Activated CD4-positive, alpha-beta T cell treated with anti-CD3 and anti-CD28 coated beads, Interleukin-2, Interleukin-4, amounts not matched to agents 100 ng/mL and 50 ng/mL, durations not matched to agents 16 hours and 8 hours (primary cell): ENCODE measurements at places on chromosomes 4 and X.
A peak's percentile ranks its signal among the peaks of the same experiment; 100 is the strongest.

GRCh38 chrX:104324461-104325212 lies 69.9 kb upstream of the ESX1 start:
- no peak for DNase-seq

- peak; percentile 52 for DNase-seq
These were observed 40.0 kb downstream of the C4orf51 start for GRCh38 chr4:145719752-145720624.

DNA sequence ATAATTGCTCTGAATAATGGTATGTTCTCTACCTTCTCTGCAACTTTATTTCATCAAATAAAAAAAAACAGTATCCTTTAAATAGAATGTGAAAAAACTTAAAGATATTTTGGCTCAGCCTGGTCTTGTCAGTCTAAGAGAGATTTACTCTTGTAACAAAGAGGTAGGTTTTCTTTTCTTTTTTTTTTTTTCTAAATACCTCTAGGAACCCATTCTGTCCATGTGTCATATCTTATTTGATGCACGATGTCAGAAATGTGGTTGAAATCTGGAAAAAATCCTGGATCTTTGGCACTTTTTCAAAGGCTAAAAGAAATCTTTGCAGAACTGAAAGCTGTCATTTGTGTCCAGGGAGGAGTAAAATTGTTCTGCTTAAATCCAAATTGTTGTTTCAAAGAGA lies 17.3 kb upstream of the FGF5 start:
- no peak for DNase-seq

DNA sequence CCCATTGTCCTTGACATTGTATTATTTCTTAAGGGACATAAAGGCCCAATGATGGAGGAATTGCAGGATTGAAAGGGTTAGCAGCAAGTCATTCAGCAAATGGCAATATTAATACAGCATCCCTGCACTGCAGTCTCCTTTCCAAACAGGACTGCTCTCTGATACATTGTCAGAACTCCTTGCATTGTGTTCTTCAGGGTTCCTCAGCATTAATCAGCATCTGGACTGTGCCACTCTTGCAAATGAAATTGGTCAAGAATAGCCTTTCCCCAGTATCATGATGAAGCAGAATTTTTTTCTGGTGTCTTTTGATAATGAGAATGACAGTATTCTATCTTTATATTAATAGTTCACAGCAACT lies 272.6 kb upstream of the HAND2 start:
- no peak for DNase-seq

DNA sequence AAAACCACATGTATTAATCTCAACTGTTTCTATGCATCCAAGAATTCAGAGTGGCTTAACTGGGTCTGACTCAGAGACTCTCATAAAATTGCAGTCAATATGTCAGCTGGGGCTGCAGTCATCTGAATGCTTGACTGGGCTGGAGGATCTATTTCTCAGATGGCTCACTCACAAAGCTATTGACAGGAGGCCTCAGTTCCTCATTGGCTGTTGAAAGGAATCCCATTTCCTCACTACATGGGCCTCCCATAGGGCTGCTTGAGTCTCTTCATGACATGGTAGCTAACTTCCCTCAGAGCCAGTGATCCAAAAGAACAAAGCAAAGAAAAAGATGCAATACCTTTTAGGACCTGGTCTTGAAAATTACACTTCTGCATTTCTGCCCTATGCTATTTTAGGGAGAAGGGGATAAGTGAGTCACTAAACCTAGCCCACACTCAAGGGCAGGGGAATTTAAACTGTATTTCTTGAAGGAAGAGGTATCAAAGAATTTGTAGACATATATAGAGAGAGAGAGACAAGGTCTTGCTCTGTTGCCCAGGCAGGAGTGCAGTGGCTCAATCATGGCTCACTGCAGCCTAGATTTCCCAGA lies 9.8 kb downstream of the SCFD2 start:
- DNase-seq: no peak

GRCh38 chr4:76155979-76156378 lies 7.8 kb upstream of the NUP54 start:
- no peak for DNase-seq

- peak; percentile 46 for DNase-seq
These were observed 126.6 kb downstream of the PPP4R3C start for GRCh38 chrX:27336466-27337091.

DNA sequence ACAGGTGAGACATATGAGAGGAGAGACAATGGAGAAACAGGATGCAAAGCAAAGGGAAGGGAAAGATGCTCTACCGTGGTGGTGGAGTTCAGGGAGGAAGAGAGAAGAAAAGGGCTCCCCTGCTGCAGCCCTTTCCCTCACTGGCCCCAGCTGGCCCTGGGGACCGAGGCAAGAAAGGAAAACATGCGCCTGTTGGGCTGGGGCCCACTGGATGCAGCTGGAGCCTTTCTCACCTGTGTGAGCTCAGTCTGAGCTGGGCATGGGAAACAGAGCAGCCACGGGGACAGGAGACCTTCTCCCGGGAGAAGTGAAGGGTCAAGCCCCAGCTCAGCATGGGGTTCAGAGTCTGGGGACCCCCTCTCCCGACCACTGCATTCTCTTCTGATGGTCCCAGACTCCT lies 11.9 kb downstream of the NXF3 start:
- DNase-seq: no peak

- no peak for DNase-seq
These were observed 28.5 kb upstream of the LIMCH1 start for GRCh38 chr4:41509451-41509866.

DNA sequence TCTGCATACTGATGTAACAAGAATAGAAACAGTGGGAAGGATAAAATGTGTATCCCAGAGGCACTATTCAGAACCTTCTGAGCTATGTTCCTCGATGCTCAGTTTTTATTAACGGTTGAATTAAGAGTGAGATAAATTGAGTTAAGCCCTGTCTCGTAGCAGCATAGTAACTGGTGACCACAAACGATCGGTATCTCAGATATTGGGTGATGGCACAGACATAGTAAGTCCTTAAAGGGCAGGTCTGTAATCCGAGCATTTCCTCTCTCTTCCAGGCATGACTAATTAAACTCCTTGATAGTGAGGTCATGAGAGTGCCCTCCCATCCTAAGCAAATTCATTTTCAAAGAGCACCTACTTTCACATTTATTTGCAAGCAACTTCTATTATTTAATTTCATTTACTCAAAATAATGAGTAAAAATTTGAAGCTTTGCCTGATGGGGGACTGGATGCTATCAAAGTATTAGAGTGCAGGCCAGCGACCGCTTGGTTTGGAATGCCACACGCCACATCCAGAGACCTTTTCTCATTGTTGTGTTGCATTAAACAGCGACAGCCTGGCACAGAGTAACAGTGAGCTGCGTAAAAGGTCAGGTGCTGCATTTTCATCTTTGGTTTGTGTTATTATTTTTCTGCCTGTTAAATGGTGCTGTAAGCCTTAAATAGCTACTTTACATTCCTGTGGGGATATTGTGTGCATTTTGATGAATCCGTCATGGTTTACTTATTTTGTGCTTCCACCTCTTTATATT lies 101.9 kb downstream of the PCDH7 start:
- no peak for DNase-seq

DNA sequence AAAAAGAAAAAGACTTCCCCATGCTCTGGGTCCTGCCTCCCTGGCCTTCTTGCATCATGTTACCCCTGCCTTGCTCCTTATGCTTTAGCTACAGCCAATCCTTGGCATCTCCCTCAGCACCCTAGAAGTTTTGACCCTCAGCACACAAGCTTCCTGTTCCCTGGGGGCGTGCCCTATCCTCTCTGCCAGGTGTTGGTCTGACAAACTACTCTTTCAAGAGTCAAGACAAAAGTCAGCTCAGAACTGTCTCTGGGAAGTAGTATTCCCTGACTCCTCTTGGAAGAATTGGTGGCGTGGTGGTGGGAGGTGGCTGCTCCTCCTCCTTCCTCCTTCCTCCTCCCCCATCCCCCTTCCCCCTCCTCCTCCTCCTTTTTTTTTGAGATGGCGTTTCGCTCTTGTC lies 41.0 kb downstream of the PRPS1 start:
- no peak for DNase-seq

DNA sequence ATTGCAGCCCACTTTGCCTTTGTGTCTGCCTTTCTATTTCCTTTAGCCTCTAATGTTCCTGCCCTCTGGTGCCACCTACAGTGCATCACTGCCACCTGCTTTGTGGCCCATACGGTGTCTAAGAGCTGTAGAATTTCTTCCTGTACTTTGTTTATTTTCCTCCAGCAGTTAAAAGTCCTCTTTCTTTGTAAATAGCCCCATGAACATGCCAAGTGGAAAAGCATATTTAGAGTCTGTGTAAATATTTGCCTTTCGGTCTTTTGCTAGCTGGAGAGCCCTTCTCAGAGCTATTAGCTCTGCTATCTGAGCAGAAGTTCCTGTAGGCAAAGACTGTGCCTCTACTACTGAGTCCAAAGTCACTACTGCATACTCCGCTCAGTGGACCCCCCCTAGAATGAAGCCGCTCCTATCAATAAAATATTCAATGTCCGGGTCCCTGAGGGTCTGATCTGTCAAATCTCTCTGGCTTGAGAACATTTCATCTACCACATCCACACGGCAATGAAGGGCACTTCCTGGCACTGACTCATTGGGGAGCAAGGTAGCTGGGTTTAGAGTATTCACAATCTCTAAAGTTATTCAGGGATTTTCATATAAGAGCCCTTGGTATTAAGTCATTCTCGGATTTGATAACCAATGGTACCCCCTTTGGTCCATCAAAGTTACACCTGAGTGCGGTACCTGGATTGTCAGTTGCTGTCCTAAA lies 36.3 kb downstream of the SULT1E1 start:
- DNase-seq: peak; percentile 5

DNA sequence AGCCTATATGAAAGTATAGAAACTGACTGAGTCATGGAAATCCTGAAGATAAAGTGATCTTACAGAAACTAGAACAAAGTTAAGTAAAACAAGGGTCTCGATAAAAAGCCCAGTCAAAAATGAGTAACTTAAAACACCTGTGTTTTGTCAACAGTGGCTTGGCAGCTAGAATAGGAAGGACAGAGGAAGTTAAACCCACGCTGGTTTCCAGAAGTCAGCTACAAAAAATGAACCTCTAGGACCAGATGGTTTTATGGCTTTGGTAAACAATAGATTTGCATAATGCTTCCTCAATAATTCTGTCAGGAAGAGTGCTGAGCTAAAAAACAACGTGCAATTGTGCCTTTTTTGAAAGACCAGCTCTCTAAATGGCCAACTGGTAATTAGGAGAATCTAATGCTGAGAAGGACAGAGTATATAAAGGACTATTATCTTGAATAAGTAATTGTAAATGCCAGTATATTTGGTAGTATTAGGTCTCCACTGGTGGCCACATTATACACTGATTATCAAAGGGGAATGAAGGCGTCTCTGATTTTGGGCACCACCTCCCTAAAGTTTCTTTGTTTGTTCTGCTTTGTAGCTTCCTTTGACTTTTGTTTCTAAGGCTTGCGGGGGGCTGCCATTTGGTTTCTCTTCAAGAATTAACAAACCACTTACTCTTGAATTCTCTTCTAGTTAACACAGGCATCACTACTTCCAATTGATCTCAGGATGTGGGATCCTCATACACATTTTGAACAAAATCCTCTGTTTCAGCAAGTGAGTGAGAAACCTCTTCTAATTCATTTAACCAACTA lies 72.2 kb upstream of the PPP3CA start:
- peak; percentile 30 for DNase-seq

GRCh38 chr4:17517664-17518063 lies 2.7 kb downstream of the CLRN2 start:
- no peak for DNase-seq

GRCh38 chrX:14753441-14753840 lies 119.4 kb downstream of the FANCB start:
- no peak for DNase-seq

- peak; percentile 11 for DNase-seq
These were observed 46.6 kb upstream of the HS6ST2 start for GRCh38 chrX:133005042-133005441.

DNA sequence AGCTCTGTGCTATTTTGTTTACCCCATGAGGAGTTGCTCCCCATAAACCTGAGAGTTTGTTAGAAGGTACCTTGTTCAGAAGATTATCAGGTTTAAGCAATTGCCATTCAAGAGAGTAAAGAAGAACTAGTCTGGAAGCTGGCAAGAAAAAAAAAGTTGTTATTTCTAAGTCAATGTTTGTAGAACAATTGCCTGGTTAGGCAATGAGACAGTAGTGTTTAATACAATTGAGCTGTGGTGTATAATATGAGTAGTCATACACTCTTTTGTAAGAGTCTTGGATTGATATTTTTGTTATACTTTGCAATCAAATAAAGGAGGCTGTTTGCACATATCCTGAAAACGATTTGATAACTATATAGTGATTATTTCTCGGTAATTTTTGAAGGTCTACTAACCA lies 44.7 kb downstream of the GALNT7 start:
- DNase-seq: no peak

DNA sequence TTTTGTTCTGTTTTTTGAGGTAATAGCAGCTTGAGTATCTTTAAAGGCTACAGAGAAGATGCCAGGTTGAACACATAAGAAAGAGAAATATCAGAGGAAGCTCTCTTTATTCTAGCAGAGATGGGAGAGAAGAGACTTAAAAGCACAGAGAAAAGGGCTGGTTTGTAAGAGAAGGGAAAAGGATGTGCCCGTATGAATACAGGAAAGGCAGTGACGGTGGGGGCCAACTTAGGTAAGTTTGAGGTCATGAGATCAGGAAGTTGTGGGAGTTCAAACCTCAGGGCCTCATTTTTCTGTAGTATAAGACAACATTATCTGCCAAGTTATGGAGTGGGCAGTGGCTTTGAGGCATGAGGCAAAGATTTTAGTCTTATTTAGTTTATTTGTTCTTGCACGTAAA lies 121.3 kb upstream of the S100G start:
- peak; percentile 7 for DNase-seq

- DNase-seq: no peak
These were observed 6.0 kb upstream of the TEX13A start for GRCh38 chrX:105226499-105226898.

- DNase-seq: no peak
These were observed 53.0 kb downstream of the C4orf50 start for GRCh38 chr4:5965225-5965624.

GRCh38 chrX:48816014-48816810 lies 10.1 kb upstream of the ERAS start:
- DNase-seq: no peak

GRCh38 chrX:42085836-42086235 lies 162.5 kb upstream of the CASK start:
- no peak for DNase-seq

GRCh38 chrX:155242300-155242699 lies 22.0 kb downstream of the RAB39B start:
- DNase-seq: no peak

DNA sequence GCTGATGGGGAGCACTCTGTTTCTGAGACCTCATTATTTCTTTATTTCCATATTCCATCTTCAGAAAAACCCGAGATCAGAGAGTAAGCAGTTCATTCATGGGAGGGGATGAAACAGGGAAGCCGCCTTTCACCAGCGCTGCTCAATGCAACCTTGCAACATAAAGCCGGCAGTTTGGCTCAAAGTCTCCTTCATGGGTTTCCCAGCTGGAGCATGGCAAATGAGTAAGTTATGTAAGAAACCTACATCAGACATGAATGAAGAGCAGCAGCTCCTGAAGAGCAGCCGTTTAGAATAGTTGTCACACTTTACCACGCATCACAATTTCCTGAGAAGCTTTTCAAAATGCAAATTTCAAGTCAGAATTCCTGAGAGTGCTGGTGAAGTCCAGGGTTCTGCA lies 578.8 kb downstream of the FSTL5 start:
- DNase-seq: no peak

GRCh38 chrX:130176354-130176776 lies 4.6 kb downstream of the RAB33A start:
- no peak for DNase-seq
